Naive thymus-derived CD4-positive, alpha-beta T cell (primary cell): ENCODE measurements at places on chromosomes 3 and 15. TPM values are rescaled to one million over a fixed set of nuclear protein-coding genes. Genes with fewer than 3 reads are reported as not detected.

- DNase-seq, result no peak
- no peak overlapping the region for H3K27ac ChIP-seq
- no peaks in the 10 kb centered on the region for H3K27me3 ChIP-seq
- H3K4me1 ChIP-seq, result no peaks in the 10 kb centered on the region
These were observed 129.6 kb downstream of the CTNNB1 start for GRCh38 chr3:41328926-41329325.

DNA sequence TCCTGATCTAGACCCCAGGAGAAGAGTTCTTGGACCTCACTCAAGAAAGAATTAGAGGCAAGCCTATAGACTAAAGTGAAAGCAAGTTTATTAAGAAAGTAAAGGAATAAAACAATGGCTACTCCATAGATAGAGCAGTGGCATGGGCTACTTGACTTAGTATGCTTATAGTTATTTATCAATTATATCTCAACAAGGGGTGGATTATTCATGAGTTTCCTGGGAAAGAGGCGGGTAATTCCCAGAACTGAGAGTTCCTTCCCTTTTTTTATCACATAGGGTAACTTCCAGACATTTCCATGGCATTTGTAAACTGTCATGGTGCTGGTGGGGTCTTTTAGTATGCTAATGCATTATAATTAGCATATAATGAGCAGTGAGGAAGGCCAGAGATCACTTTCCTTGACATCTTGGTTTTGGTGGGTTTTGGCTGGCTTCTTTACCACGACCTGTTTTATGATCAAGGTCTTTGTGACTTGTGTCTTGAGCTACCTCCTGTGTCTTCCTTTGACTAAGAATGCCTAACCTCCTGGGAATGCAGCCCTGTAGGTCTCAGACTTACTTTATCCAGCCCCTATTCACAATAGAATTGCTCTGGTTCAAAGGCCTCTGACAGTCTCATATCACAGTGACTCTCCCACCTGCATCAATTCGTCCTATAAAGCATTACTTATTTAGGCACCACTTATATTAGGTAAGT, 35.3 kb upstream of the PLSCR2 start:
- H3K36me3 ChIP-seq, result no peaks in the 10 kb centered on the region
- H3K27ac ChIP-seq, result no peak overlapping the region
- no peak overlapping the region for H3K4me3 ChIP-seq
- no peaks in the 10 kb centered on the region for H3K4me1 ChIP-seq
- H3K27me3 ChIP-seq, result no peaks in the 10 kb centered on the region

DNA sequence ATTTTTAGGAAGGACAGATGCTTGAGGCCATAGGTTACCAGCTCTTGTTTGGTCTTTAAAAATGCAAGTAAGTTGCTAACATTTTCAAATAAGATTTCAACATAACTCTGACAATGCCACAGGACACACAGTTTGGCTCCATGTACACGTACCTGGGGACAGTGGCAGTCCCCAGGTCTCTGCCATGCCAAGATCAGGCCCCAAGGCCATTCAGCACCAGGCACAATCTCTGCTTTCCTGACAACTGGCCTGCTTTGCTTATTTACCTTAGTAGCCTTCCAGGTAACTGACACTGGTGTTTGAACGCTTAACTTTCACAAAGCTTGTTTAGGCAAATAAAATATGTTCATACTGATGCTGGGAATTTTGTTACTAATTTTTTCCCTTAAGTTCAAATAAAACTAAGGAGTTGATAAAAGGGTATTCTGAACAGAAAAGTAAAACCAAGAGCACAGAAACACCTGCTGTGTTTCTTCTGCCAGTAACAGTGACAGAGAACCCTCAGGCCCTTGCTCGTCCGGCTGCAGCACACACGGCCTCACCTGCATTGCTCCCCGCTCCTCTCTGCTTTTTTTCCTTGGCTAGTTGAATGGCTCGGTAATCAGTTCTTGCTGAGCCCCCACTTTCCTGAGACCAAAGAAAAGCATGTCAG, 16.5 kb downstream of the ZXDC start:
- no peaks in the 10 kb centered on the region for H3K4me1 ChIP-seq
- H3K27ac ChIP-seq, result no peak overlapping the region
- peaks cover 19% of the 10 kb centered on the region for H3K36me3 ChIP-seq
- no peak for DNase-seq
- no peak overlapping the region for H3K4me3 ChIP-seq

GRCh38 chr3:39978308-39978707, 168.9 kb downstream of the MYRIP start:
- DNase-seq, result no peak
- H3K27ac ChIP-seq, result no peak overlapping the region
- H3K4me1 ChIP-seq, result no peaks in the 10 kb centered on the region
- H3K36me3 ChIP-seq, result no peaks in the 10 kb centered on the region
- no peaks in the 10 kb centered on the region for H3K27me3 ChIP-seq
- no peak overlapping the region for H3K4me3 ChIP-seq

GRCh38 chr3:185823078-185824044, 1.5 kb downstream of the IGF2BP2 start:
- H3K4me1 ChIP-seq, result no peaks in the 10 kb centered on the region
- H3K27ac ChIP-seq, result no peak overlapping the region
- peaks cover 5% of the 10 kb centered on the region for H3K27me3 ChIP-seq
- DNase-seq, result peak; percentile 22

DNA sequence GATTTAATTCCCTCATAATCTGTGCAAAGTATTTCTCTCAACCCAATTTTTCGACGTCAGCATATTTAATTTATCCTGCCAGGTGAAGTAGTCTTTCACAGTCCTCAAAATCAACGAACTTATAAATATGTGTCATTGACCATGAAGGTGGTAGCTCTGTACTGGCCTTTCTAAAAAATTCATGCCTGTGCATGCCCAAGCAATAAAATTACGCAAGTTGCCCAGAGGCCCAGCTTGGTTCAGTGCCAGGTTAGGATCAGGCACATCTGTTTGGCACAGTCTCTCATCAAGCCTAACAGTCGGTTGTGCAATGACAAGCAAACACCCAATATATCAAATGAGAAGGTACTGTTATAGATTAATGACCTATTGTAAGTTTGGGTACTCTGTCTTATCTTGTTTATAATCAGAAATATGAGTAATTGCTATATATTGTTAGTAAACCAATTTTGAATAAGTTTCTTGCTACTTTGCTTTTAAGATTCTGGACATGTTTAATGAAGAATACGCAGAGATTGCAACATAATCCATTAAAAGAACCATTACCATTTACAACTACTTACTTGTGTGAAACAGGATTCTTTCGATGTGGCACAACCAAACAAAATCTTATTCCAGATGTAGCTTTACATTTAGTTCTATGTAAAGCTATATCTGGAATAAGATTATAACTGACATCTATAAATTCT, 159.0 kb upstream of the IL12A start:
- DNase-seq, result no peak
- H3K36me3 ChIP-seq, result no peaks in the 10 kb centered on the region
- H3K27me3 ChIP-seq, result no peaks in the 10 kb centered on the region

DNA sequence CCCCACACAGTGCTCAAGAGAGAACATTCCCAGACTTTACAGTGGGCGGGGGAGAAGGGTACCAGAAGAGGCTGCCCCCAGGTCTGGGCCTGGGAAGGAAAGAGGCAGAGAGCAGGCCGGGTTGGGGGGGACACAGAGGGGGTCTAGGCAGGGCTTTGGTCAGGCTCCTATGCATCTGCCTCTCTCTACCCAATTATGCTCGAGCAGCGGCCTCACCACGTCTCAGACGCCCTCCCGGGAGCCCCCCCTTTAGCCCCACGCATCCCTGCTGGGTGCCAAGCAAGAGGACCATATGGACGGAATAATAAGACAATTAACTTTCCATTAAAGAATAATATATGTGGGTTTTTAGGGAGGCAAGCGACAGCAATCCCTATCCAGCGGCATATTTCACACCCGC, 32.8 kb downstream of the CACNA2D2 start:
- no peak overlapping the region for H3K27ac ChIP-seq
- H3K4me1 ChIP-seq, result no peaks in the 10 kb centered on the region
- no peaks in the 10 kb centered on the region for H3K27me3 ChIP-seq
- H3K36me3 ChIP-seq, result no peaks in the 10 kb centered on the region

- H3K4me1 ChIP-seq, result no peaks in the 10 kb centered on the region
- H3K27ac ChIP-seq, result no peak overlapping the region
- no peak overlapping the region for H3K4me3 ChIP-seq
- no peaks in the 10 kb centered on the region for H3K36me3 ChIP-seq
- H3K27me3 ChIP-seq, result no peaks in the 10 kb centered on the region
These were observed 20.4 kb downstream of the MAGI1 start for GRCh38 chr3:66018057-66019033.

- H3K4me3 ChIP-seq, result no peak overlapping the region
- no peaks in the 10 kb centered on the region for H3K27me3 ChIP-seq
- peaks cover 6% of the 10 kb centered on the region for H3K4me1 ChIP-seq
- no peak overlapping the region for H3K27ac ChIP-seq
- H3K36me3 ChIP-seq, result no peaks in the 10 kb centered on the region
- DNase-seq, result no peak
These were observed 320.9 kb upstream of the RASGRP1 start for GRCh38 chr15:38885471-38885952.

GRCh38 chr15:86231864-86232721, 152.4 kb downstream of the AGBL1 start:
- H3K27ac ChIP-seq, result no peak overlapping the region
- no peak overlapping the region for H3K4me3 ChIP-seq

- no peaks in the 10 kb centered on the region for H3K27me3 ChIP-seq
- no peak for DNase-seq
- H3K36me3 ChIP-seq, result no peaks in the 10 kb centered on the region
These were observed 122.6 kb downstream of the AQP9 start for GRCh38 chr15:58260725-58261267.

DNA sequence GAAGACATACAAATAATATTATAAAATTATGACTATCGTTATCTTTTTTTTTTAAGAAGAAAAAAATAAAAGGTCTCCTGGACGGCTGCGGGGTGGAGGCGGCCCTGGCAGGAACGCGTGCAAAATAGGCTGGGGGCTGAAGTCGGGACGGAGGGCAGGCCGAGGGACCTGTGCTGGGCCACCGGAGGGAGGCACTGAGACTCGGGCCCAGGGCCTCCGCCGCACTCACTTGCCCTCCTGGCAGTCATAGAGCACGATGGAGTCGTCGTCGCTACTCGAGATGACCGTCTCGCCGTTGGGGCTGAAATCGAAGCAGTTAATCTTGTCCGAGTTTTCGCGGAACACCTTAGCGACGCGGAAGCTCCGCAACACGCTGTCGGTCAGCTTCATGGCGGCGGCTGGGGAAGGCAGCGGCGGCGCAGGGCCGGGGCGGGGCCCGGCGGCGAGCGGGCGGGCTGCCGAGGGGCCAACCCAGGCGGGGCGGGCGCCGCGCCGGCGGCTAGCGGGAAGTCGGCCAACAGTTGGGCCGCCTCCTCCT, 408 bp downstream of the WDR82 start:
- DNase-seq, result no peak
- H3K27me3 ChIP-seq, result no peaks in the 10 kb centered on the region
- H3K4me1 ChIP-seq, result peaks cover 41% of the 10 kb centered on the region
- peak overlapping the region; percentile 96 for H3K27ac ChIP-seq
- no peaks in the 10 kb centered on the region for H3K36me3 ChIP-seq
- H3K4me3 ChIP-seq, result peak overlapping the region; percentile 92

DNA sequence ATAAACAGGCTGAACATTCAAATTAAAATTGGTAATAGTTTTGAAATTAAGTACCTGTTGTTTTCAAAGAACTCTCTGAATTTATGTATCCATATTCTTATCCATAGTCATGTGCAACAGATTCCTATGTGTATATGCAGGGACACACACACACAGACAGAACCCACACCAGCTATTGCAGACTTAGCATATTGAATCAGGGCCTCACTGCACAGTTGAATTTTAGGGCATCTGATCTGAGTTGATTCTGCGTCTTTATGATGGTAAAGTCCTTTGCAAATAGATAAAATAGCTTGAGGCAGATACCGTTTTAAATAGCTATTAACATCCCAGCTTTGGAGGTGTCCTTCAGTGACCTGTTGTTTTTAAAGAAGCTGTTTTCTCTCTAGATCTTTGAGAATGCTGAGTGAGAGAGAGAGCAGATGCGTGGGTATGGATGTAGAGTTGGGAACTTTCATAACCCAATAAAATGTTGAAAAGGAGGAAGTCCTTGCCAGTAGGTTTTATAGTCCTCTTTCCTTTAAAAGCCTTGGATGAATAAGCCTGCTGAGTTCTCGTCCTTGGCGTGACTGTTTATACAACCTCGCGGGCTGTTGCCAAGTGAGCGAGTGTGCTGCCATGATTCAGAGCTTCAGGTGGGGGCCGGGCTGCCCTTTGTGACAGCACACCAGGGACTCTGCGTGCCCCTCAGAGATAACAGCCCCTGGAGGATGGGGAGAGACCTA, 18.3 kb downstream of the MYZAP start:
- H3K4me3 ChIP-seq, result no peak overlapping the region
- DNase-seq, result no peak
- H3K27me3 ChIP-seq, result no peaks in the 10 kb centered on the region
- H3K4me1 ChIP-seq, result no peaks in the 10 kb centered on the region
- H3K27ac ChIP-seq, result no peak overlapping the region

GRCh38 chr3:148078658-148079057, 619.0 kb upstream of the AGTR1 start:
- no peak overlapping the region for H3K4me3 ChIP-seq
- no peak for DNase-seq
- H3K27me3 ChIP-seq, result no peaks in the 10 kb centered on the region
- no peaks in the 10 kb centered on the region for H3K36me3 ChIP-seq
- H3K27ac ChIP-seq, result no peak overlapping the region

GRCh38 chr3:150237490-150237889, 170.6 kb upstream of the TSC22D2 start:
- H3K4me3 ChIP-seq, result no peak overlapping the region
- DNase-seq, result no peak
- no peak overlapping the region for H3K27ac ChIP-seq
- no peaks in the 10 kb centered on the region for H3K4me1 ChIP-seq
- no peaks in the 10 kb centered on the region for H3K36me3 ChIP-seq
- no peaks in the 10 kb centered on the region for H3K27me3 ChIP-seq

- no peak overlapping the region for H3K4me3 ChIP-seq
- H3K27ac ChIP-seq, result no peak overlapping the region
- H3K27me3 ChIP-seq, result no peaks in the 10 kb centered on the region
- DNase-seq, result no peak
- H3K4me1 ChIP-seq, result no peaks in the 10 kb centered on the region
These were observed 690.7 kb downstream of the TUSC7 start for GRCh38 chr3:117400303-117400702.

- no peaks in the 10 kb centered on the region for H3K4me1 ChIP-seq
- H3K4me3 ChIP-seq, result no peak overlapping the region
- H3K27me3 ChIP-seq, result no peaks in the 10 kb centered on the region
- no peak for DNase-seq
- peaks cover 4% of the 10 kb centered on the region for H3K36me3 ChIP-seq
- no peak overlapping the region for H3K27ac ChIP-seq
These were observed 226.5 kb upstream of the NANOGP8 start for GRCh38 chr15:35311615-35312014.

Gene DNAH1
- 69.2 TPM for total RNA-seq

Gene RPL14
- 3,320 TPM for total RNA-seq

Gene SLC9C1
- not detected in 2 replicates for total RNA-seq

Gene ALDH1L1
- total RNA-seq, result not detected

Gene ACAN
- not detected for total RNA-seq

Gene PCLAF
- 1.2 TPM for total RNA-seq

Gene UMPS
- total RNA-seq, result 34.8 TPM

Gene TRAK1
- 30.4 TPM for total RNA-seq

Gene SERINC4
- total RNA-seq, result not detected

Gene FAM3D
- not detected for total RNA-seq

Gene RTP3
- total RNA-seq, result not detected
